ENCODE measurements at places on chromosomes 1 and 21. TPM values are rescaled to one million over a fixed set of nuclear protein-coding genes. Genes with fewer than 3 reads are reported as not detected.

KPRP gene
- not detected for total RNA-seq

SLAMF1 gene
- not detected for total RNA-seq

OR10J1 gene
- not detected for total RNA-seq

OPTC gene
- not detected for total RNA-seq

HMCN1 gene
- 18.1 TPM for total RNA-seq

KRTAP15-1 gene
- not detected for total RNA-seq

LCE3B gene
- total RNA-seq: not detected

POU2F1 gene
- total RNA-seq: 40.1 TPM

CADM3 gene
- total RNA-seq: 10.0 TPM

SELENBP1 gene
- total RNA-seq: 36.2 TPM

EXTL1 gene
- 7.6 TPM for total RNA-seq

ODF2L gene
- total RNA-seq: 45.8 TPM

SLC9C2 gene
- total RNA-seq: not detected

CFAP141 gene
- total RNA-seq: not detected

POGK gene
- 57.3 TPM for total RNA-seq

PRKCZ gene
- 10.6 TPM for total RNA-seq

CELA3B gene
- total RNA-seq: not detected

SLC35F3 gene
- 2.6 TPM for total RNA-seq

SYCP1 gene
- not detected for total RNA-seq

KRTAP7-1 gene
- total RNA-seq: not detected

AIRE gene
- not detected for total RNA-seq

TUT4 gene
- 88.0 TPM for total RNA-seq

TRIM67 gene
- 1.6 TPM for total RNA-seq

TIE1 gene
- 2.2 TPM for total RNA-seq

CYYR1 gene
- total RNA-seq: 18.2 TPM

CD1E gene
- not detected for total RNA-seq

CFHR1 gene
- total RNA-seq: 0.56 TPM

PLA2G2D gene
- not detected for total RNA-seq

FAM229A gene
- 7.7 TPM for total RNA-seq

PARP1 gene
- 329 TPM for total RNA-seq

DIO1 gene
- not detected for total RNA-seq

RSPO1 gene
- 0.50 TPM for total RNA-seq

CHI3L2 gene
- total RNA-seq: not detected

TLR5 gene
- 0.30 TPM for total RNA-seq

TTC24 gene
- total RNA-seq: not detected

NDC1 gene
- 45.6 TPM for total RNA-seq

GPR37L1 gene
- 0.05 TPM for total RNA-seq

FLG gene
- total RNA-seq: not detected

PLA2G2A gene
- total RNA-seq: not detected

BTBD19 gene
- total RNA-seq: 6.5 TPM

MYCL gene
- total RNA-seq: 23.0 TPM

LCE2A gene
- not detected for total RNA-seq

SH3D21 gene
- total RNA-seq: 5.4 TPM

VANGL2 gene
- 106 TPM for total RNA-seq

NLRP3 gene
- 0.07 TPM for total RNA-seq

FNDC5 gene
- total RNA-seq: 28.7 TPM

RNF186 gene
- not detected for total RNA-seq

GPR25 gene
- not detected for total RNA-seq
